ENCODE measurements at places on chromosomes 11 and 22.

DNA sequence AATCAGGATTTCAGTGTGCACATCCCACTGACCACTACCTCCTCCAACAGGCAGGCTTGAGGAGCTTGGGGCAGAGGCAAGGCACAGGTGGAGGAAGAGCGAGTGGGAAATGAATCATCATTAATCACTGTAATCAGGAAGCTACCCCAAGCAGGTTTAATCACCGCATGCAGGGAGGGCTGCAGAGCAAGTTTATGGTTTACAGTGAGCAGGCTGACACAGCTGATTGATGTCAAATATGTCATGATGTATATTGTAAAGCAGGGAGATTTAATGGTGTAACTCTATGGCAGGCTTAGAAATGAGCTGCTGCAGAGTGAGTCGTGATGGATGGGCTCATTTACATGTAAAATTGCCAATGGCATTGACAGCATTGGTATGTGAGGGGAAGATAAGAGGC lies 441.0 kb downstream of the NTM start:
- no peak for DNase-seq

- DNase-seq = no peak
Measured at GRCh38 chr11:12433571-12434324, 56.4 kb downstream of the PARVA start.

DNA sequence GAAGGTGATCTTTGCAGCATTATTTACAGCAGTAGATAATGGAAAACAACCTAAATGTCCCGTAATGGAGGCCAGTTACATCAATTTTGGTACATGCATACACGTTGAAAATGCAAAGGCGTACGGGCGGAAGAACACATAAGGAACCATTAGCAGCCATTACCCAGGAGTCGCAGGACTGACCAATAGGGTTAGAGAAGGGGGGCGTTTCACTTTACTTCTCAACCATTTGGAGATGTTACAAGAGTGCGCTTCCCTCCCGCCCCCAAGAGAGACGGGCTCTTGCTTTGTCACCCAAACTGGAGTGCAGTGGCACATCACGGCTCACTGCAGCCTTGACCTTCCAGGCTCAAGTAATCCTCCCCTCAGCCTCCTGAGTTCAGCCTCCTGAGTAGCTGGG lies 52.8 kb upstream of the SLC35C1 start:
- no peak for DNase-seq

DNA sequence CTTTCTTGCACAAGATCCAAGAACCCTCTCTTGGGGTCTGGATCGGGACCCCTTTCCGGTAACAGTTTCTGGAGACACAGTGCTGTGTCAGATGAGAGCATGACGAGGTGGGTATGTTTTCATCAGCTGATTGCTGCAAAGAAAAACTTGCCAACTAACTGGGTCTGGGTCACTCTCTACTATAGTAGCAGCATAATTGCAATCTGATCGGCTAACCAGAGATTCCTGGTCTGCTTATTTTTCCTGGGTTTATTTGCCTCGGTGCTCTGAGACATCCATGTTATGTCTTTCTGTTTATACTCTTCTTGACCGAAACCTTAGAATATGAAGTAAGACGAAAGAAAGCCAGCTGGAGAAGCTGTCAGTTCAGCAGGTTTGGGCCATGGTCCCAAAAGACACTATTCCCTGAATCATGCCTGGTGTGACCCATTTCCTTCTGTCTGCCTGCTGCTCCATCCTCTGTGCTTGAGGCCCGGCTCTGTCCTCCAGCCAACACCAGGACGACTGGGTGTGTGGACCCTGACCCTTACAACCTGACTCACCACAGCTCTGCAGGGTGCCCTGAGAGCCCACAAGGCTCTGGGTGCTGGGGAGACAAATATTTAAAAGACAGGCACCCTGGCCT lies 24.1 kb upstream of the CLMP start:
- no peak for DNase-seq

DNA sequence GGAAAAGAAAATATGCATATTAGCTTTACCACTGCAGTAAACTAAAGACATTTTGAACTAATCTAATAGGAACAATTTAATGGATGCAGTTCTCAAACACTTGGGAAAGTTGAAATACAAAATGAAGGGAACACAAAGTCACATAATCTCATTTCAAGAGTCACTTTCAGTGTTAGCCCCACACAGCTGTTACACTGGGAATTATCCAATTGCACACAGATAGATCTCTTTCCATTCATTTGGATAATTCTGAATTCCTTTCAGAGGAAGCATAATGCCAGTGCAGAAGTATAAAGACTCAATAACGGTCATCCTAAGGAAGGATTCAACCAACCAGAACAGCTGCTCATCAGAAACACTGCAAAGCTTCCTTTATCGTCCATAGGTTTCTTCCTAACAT lies 173.3 kb downstream of the GRIA4 start:
- no peak for DNase-seq

- no peak for DNase-seq
Measured at GRCh38 chr11:75225794-75226193, 14.8 kb upstream of the TPBGL start.

DNA sequence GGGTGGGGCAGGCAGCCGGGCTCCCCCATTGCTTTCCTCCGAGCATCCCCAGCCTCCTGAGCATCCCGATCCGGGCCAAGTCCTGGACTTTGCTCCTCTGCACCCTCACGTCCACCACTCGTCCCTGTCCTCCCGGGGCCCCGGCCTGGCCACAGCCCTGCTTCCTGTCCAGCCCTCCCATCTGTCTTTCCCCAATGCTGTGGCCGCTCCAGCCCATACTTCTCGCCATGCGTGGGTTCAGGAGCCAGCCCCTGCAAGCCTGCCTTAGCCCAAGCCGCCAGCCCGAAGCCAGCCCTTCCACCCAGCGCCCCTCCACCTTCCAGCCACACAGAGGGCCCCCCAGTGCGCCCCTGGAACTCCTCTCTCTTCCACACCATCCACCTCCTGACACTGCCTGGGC lies 23.8 kb downstream of the MRPL23 start:
- no peak for DNase-seq

DNA sequence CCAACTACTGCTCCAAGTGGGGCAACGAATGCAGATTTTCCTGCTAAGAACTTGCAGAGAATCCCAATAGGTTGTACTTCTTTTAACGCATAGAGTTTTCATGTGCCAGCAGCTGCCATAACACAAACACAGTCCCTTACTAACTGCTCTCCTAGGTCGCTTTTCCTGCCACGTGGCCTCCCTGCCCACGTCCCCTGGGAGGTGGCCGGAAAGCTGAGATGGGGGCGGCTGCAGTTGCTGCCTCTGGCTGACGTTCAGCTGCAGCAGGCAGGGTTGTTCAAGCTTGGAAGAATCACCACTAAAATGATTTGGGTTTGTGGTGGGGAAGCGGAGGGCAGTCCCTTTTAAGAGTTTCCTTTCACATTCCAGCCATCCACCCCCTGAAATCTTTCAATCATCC lies 39.3 kb downstream of the ZNF202 start:
- peak; percentile 83 for DNase-seq

- DNase-seq = no peak
Measured at GRCh38 chr11:15563054-15563453, 448.3 kb downstream of the INSC start.

DNA sequence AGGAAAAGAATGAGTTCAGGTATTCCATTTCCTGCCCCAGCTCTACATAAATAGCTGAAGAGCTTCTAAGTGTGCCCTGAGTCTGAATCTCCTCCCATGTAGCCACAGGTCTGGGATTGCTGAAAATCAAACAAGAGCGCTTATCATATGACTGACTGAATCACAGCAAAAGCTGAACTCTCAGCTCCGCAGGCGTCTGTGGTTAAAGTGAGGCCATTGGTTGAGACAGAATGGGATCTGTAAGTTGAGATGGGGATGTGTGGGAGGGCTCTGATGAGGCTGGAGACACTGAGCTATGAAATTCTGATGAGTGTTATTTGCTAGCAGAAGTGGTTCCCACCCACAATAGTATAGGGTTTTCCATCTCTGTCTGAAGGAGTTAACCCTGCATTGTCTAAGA lies 637.0 kb downstream of the OPCML start:
- no peak for DNase-seq

GRCh38 chr11:9142732-9143131 lies 51.3 kb upstream of the SCUBE2 start:
- DNase-seq = no peak

GRCh38 chr11:65894034-65894591 lies 3.6 kb downstream of the CCDC85B start:
- DNase-seq = peak; percentile 56

DNA sequence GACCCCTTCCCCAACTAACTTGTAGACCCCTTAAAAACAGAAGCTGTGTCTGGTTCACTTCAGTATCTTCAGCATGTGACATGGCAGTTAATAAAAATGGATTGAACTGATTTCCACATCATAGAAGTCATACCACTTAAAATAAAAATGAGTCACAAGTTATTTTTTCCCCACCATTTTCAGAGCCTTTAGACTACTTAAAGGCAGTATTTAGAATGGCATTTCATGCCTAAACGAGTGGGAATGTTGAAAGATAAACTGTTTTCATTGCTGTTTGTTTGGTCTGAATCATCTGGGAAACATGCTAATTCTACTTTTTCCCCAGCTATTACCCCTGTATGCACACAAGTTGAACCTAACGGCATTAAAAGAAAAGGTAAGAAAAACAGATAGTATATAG lies 324.0 kb downstream of the RAB38 start:
- no peak for DNase-seq

DNA sequence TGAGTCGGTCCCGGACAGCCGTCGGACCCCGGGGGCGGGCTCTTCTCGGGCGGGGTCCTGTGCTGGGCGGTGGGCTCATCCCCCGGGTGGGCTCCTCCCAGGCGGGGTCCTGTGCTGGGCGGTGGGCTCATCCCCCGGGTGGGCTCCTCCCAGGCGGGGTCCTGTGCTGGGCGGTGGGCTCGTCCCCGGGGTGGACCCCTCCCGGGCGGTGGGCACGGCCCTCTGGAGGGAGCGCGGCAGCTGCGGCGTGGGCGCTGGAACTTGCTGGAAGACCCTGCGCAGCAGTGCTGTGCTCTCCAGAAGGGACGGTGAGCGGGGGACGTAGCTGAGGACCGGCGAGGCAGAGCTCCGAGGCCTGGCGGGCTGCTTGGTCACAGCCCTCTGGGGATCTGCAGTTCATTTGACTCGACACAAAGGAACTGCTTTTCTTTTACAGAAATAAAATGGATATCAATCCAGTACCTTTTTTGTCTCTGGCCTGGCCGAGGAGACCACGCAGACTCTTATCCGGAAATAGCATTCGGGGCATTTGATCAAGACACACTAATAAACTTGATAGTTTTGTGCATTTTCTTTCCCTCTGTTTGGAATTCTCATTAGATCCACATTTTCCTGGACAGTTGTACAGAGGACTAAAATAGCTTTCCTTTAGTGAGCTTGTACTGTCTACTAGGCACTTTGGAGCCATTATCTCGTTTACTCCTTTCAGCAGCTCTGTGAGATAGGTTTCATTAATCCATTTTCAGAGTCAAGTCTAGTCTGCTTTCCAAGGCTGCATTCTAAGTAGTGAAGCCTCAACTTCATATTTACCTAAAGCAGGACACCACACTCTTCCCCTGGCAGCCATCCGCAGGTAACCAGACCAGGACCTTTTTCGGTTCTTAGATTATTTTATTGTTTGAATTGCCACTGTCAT lies 812 bp downstream of the JAM3 start:
- DNase-seq = no peak

- peak; percentile 86 for DNase-seq
Measured at GRCh38 chr11:34053161-34053686, 1.7 kb downstream of the CAPRIN1 start.

DNA sequence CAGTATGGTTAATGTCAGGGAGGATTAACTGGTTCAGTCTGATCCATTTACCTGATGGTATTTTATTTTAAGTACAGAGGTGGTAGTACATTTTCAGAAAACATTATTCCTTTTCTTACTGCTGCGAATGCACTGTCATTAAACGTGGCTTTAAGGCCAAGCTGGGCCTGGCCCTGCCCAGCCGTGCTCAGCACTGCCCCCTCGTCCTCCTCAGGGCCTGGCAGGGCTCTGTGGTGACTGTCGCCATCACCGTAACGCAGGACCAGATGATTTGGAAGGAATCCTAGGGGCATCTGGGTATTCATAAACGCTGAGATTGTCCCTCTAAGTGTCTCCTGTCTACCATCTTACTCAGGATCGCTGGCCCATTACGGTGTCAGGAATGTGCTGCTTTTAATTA lies 302.0 kb downstream of the TBC1D22A start:
- no peak for DNase-seq

- DNase-seq = no peak
Measured at GRCh38 chr11:120774591-120775386, 249.1 kb upstream of the TBCEL start.

DNA sequence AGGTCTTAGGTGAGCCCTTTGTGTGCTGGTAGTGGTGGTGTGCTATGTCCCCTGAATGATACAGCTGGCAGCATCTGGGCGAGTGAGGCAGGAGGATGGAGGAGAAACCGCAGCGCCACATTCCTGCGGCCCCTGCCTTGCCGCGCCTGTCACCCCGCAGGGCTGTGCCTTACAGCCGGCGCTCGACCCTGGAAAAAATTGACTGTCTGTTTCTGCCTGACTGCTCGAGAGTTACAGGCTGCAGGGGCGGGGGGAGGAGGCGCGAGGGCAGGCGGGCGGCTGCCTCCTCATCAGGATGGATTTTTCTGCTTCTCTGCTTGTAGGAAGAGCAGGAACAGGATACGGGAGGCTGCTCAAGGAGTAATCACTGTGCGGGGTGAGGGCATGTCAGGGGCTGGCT lies 443.4 kb downstream of the MIAT start:
- no peak for DNase-seq

DNA sequence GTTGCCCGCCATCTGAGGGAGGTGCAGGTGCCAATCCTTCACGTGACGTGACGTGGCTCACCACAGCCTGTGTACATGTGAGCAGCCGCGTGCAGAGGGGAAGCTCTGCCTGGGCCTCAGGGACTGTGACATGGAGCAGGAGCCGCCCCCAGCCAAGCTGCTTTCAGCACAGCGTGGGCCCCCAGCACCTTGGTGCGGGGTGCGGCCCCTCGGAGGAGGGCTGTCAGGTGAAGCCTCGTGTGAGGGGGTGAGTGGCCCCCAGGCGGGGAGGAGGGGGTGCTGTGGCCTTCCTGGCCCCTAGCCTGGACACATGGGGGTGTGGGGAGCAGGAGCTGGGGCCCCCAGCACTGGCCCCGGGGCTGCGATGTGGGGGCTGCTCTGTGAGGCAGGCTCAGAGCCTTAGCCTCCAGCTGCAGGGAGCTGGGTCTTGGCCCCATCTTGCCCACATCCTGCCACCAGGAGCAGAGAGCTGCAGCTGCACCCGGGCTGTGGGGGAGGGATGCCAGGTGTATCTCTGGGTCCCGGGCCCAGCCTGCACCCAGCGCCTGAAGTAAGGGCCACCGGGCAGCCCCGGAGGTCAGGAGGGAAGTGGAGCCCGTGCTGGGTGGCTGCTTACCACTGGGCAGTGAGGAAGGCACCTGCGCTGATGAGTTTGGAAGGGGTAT lies at the start of gene ADORA2A:
ADORA2A (plus strand) TSS at position 100 of the 665 bp plus-strand sequence. CDS start 5,806 bp downstream, outside the sequence.
- no peak for DNase-seq

- no peak for DNase-seq
Measured at GRCh38 chr11:2136209-2136951, 2.8 kb downstream of the IGF2 start.

- DNase-seq = peak; percentile 60
Measured at GRCh38 chr11:36492724-36493304, 17.3 kb downstream of the TRAF6 start.

- no peak for DNase-seq
Measured at GRCh38 chr22:47750086-47750485, 987.6 kb downstream of the TBC1D22A start.

- peak; percentile 38 for DNase-seq
Measured at GRCh38 chr22:36797911-36798673, 18.7 kb downstream of the PVALB start.

- DNase-seq = no peak
Measured at GRCh38 chr11:133968300-133968699, 11.5 kb upstream of the IGSF9B start.

GRCh38 chr22:27732391-27732790 lies 69.2 kb downstream of the MN1 start:
- DNase-seq = no peak

- DNase-seq = no peak
Measured at GRCh38 chr11:16959602-16960001, 54.6 kb downstream of the PLEKHA7 start.

Measured in KBM-7 (cell line).